ENCODE measurements at places on chromosomes 7 and 10.

- DNase-seq = no peak
Measured at GRCh38 chr10:11573497-11573896, 38.0 kb downstream of the USP6NL start.

GRCh38 chr7:99106411-99106810 lies 37.5 kb downstream of the SMURF1 start:
- no peak for DNase-seq

DNA sequence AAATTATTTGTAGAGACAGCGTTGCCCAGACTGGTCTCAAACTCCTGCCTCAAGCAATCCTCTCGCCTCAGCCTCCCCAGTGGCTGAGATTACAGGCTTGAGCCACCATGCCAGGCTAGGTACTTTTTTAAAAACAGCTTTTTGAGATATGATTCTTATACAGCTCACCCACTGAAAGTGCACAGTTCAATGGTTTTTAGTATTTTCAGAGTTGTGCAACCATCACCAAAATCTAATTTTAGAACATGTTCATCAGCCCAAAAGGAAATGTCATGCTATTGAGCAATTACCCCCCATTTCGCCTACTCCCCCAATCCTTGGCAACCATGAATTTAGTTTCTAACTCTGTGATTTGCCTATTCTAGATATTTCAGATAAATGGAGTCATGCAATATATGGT lies 73.7 kb downstream of the EVX1 start:
- no peak for DNase-seq

- DNase-seq = no peak
Measured at GRCh38 chr7:50718876-50719275, 63.8 kb downstream of the GRB10 start.

GRCh38 chr7:151166629-151167196 lies 781 bp downstream of the GBX1 start:
- no peak for DNase-seq

DNA sequence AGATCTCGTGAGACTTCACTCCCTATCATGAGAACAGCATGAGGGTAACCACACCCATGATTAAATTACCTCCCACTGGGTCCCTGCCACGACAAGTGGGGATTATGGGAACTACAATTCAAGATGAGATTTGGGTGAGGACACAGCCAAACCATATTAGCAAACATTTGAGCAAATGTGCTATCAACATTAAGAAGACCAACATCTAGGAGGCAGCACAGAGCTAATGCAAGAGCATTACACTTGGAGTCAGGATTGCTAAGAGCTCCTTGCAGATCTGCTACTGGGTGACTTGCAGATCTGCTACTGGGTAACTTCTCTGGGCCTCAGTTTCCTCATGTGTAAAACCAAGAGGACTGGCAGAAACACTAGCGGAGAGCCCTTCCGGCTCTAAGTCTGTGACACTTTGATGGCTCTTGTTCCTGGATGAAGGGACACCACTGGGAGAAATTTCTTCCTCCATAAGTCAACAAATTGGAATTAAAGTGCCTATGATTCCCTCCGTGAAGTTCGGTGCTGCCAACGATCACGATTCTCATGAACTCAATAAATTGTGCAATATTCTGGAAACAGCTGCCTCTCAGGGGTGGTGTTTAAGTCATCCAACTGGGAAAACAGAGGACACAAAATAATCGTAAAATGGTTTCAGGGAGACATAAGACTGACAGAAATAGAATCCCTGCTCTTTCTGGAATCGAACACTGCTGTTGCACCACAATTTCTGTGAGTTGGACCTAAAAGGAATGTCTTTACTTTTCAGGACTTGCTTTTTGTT lies 115.8 kb upstream of the ITGB1 start:
- no peak for DNase-seq

- DNase-seq = no peak
Measured at GRCh38 chr7:21364801-21365271, 63.0 kb upstream of the SP4 start.

- DNase-seq = no peak
Measured at GRCh38 chr10:127612-128432, 7.4 kb upstream of the ZMYND11 start.

GRCh38 chr7:127799535-127800305 lies 147.7 kb downstream of the SND1 start:
- no peak for DNase-seq

DNA sequence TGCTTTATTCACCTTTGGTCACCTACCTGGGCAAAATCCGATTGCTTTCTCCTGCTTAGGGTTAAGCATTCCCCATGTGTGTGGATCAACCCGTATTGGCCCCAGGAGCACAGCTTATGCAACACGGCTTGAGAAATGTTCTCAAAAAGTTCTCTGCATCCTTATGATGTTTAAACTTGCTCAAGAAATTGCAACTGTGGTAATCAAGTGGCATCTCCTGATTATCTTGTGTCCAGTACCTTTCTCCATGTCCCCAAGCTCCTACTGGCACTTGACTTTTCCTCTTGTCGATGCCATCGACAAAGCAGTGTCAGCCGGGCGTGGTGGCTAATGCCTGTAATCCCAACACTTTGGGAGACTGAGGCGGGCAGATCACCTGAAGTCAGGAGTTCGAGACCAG lies 4.7 kb upstream of the PKD2L1 start:
- DNase-seq = no peak

GRCh38 chr7:68697796-68698280 lies 900.4 kb upstream of the AUTS2 start:
- DNase-seq = no peak

GRCh38 chr10:1874533-1874932 lies 137.2 kb upstream of the ADARB2 start:
- no peak for DNase-seq

- no peak for DNase-seq
Measured at GRCh38 chr10:61166065-61166464, 222.1 kb upstream of the RHOBTB1 start.

DNA sequence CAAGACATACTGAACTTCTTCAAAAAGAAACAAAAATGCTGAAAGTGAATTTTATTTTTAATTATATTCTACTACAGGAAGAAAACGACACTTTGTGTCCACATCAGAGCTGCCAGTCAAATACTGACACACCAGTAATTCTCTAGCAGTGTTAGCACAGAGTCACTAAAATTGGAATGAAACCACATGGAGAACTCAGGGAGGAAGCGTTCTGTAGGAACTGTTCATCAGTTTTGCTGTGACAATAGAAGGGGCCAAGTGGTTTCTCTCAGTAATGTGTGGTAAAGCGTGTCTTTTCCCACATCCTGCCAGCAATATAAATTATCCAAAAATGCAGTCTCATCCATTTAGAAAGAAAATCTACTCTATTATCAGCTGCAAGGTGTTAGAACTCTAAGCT lies 683.3 kb downstream of the GRM8 start:
- DNase-seq = no peak

- peak; percentile 32 for DNase-seq
Measured at GRCh38 chr7:1664711-1665548, 5.1 kb upstream of the ELFN1 start.

DNA sequence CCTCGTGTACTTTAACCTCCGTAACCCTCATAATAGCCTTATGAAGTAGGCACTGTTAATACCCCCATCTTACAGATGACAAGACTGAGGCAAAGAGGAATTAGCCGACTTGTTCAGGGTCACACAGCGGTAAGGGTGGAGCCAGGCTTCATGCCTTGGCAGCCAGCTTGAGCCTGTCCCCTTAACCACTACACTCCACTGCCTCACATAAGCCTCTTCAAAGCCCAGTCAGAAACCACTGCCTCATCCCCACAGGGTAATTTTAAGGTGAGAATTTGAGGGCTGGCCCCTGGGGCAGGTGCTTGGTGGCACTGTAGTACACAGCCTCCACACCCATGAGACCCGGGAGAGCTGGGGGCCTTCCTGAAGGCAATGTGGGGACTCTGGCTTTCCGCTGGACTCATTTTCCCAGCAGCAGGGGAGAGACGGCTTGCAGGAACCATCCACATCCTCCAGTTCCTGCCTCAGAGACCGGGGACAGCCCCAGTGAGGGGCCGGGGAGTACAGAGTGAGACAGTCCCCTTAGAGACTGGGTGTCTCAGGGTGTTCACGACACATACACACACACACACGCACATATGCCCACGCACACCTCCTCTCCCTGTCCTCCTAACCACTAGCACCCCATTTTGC lies 7.6 kb upstream of the C10orf105 start:
- peak; percentile 62 for DNase-seq

GRCh38 chr10:82922755-82923154 lies 1047.8 kb downstream of the NRG3 start:
- DNase-seq = no peak

DNA sequence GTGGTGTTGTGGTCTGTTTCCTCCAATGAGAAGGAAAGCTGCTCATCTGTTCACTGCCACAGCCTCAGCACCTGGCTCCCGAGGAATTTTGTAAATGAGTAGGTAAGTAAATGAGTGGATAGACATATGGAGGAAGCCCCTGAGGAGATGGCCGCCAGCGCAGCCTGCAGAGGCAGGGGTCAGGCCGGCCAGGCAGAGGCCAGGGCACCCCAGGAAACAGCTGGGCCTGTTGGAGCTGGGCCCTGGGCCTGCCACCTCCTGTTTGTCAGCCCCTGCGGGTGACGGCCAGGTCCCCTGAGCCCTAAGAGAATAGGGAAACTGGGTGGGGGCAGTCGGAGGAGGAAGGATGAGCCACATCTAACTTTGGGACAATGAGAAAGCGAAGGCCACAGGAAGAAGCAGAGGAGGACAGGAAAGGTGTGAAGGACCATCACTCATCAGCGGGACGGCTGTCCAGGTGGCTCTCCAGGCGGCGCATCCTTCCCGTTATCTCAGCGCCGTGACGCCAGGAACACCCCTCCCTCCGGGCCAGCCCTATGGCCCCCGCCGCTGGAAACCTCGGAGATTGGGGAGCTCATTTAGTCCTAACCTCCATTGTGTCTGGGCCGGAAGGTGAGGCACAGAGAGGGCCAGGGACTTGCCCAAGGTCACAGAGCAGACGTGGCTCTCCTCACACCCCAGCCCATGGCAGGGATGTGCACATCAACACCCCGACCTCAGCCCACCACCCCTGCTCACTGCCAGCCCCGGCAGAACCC lies 142.3 kb upstream of the UNC5B start:
- no peak for DNase-seq

DNA sequence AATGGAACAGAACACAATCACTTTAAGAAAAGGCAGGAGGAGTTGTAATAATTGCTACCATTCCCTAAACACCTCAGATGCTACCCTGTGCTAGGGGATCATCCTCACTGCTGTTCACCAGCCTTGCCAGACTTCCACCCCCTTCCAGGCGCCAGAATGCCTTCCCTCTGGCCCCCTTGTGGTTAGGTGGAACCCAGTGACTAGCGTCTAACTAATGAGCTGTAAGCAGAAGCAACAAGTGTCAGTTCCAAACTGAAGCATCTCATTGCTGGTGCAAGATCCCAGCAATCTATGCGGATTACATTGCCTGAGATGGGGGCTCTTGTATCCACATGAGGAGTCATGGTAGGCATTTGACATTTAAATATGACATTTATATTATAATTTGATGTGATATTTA lies 86.6 kb downstream of the FRMD4A start:
- no peak for DNase-seq

DNA sequence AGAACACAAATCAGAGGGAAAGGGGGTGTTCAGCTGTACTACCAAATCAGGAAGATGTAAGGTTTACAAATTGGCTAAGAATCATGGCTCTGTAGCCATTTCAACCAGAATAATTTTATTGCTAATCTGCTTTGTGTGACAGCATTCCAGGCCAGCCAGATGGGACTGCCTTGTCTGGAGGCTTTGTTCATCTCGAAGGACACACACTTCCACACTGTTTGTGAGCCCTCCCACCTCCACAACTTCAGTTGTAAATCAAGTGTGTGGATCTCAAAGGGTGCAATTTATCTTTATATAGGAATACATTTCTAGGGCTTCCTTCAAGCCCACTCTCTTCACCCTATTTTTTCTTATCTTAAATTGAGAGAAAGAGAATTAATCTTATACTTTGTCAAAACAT lies 6.9 kb upstream of the OIT3 start:
- DNase-seq = no peak

GRCh38 chr10:96238646-96239623 lies 32.4 kb downstream of the BLNK start:
- DNase-seq = no peak

GRCh38 chr7:150739033-150739432 lies 1.8 kb downstream of the GIMAP5 start:
- no peak for DNase-seq

GRCh38 chr10:77946084-77946483 lies 19.5 kb upstream of the DLG5 start:
- no peak for DNase-seq

DNA sequence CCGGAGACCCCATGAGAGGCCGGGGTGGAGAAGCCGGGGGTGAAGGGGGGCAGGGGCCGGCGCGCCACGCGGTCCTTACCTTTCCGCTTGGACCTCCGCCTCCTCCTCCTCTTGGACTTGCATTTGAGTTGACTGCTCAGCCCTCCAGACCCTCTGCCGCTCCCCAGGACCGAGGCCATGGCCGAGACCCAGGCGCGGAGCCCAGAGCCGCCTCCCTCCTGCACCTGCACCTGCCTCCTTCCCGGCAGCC lies 428 bp downstream of the ADARB2 start:
- no peak for DNase-seq

- no peak for DNase-seq
Measured at GRCh38 chr10:79585870-79586527, 24.7 kb upstream of the SFTPA1 start.

GRCh38 chr7:26195867-26196657 lies 4.5 kb downstream of the HNRNPA2B1 start:
- no peak for DNase-seq

- DNase-seq = no peak
Measured at GRCh38 chr7:37201876-37202198, 246.8 kb downstream of the ELMO1 start.

GRCh38 chr7:108034586-108034985 lies 31.6 kb upstream of the LAMB1 start:
- no peak for DNase-seq

- DNase-seq = no peak
Measured at GRCh38 chr7:131371411-131371810, 43.7 kb downstream of the MKLN1 start.

- no peak for DNase-seq
Measured at GRCh38 chr10:73183667-73184281, 15.9 kb downstream of the FAM149B1 start.

- no peak for DNase-seq
Measured at GRCh38 chr10:132094581-132095234, 29.0 kb downstream of the JAKMIP3 start.

DNA sequence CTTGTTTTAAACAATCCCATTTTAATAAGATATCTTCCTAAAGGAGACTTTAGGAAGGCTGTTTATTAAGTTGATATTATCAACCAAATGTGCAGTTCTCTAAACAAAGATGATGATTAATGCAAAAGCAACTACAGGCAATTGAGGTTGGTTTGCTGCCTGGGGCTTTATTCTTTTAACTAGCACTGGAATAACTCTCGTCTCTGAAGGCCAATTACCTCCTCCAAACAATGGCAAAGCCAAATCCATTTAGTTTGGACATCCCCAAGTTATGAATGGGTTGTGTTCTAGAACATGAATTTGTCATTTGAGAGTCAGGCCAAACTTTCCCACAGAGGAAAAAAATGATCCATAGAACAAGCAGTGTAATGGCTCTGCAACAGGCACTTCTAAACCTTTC lies 114.1 kb downstream of the SLC16A9 start:
- DNase-seq = no peak
